SK-N-SH treated with all-trans-retinoic acid at 6 μM for 48 hours (cell line): ENCODE measurements at places on chromosomes 6 and 20.

DNA sequence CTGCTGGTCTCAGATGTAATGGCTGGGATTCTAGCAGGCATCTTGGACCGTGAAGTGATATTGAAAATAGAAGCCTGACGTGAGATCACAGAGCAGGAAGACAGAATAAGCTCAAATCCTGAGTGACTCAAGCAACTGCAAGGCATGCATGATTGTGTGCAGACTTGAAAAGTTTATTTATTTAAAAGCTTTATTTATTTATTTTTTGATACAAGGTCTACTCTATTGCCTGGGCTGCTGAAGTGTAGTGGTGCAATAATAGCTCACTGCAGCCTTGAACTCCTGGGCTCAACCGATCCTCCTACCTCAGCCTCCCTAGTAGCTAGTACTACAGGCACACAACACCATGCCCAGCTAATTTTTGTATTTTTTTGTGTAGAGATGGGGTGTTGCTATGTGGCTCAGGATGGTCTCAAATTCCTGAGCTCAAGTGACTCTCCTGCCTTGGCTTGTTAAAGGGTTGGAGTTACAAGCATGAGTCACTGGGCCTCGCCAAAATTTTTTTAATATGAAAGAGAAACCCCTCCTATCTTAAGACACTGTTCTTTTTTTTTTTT is 40.1 kb upstream of the RNF144B start:
- ATAC-seq, result peak; percentile 34; the same call in 2 of the 3 replicates

DNA sequence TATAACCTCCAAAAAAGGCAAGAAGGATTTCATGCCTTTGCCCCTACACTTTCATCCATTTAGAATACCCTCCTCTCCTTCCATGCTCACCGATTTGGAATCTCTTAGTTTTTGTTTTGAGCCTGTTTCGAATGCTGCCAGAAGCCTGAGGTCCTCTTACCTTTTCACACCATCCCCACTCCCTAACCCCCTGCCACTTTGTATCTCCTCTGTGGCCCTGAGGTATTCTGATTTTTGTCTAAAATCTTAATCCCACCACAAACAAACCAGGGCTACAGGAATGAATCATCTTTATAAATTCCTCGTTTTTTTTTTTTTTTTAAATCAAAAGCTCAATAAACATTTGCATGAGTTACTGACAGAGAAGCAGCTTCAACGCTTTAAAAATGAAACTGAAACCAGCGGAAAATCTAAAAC is 1.6 kb upstream of the RPS12 start:
- no peak; the same call in 2 of the 3 replicates for ATAC-seq

DNA sequence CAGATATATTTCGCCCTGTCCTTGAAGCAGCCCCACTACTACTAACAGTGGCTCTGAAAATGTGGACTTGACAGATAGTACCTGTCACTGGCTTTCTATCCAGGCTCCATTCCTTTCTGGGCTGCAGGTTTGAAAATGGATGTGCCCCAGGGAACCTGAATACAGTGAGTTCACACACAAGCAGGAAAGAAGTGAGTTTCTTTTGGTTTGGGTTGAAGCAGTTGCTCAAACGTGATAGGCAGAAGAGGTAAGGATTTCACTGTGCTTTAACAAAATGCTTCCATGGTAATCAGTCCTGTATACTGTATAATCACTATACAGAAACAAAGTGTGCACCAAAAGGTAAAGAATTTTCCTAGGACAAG is 382.9 kb downstream of the PRKN start:
- ATAC-seq, result no peak

DNA sequence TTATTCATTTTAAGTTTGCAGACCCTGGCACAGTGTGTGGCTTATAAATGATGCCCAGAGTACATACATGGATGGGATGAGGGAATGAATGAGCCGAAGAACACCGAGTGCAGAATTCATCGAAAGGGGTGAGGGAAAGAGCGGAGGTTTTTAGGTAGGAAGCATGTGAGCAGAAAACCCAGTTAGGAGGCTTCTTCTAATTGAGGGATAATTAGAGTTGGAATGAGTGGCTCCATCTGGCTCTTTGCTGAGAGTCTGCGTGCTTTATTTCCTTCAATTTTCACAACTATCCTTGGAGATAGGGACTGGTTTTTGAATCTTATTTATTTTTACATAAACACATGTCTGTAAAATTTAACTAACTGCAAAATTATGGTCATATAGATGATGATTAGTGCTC is 150.7 kb downstream of the DOK5 start:
- ATAC-seq, result no peak

DNA sequence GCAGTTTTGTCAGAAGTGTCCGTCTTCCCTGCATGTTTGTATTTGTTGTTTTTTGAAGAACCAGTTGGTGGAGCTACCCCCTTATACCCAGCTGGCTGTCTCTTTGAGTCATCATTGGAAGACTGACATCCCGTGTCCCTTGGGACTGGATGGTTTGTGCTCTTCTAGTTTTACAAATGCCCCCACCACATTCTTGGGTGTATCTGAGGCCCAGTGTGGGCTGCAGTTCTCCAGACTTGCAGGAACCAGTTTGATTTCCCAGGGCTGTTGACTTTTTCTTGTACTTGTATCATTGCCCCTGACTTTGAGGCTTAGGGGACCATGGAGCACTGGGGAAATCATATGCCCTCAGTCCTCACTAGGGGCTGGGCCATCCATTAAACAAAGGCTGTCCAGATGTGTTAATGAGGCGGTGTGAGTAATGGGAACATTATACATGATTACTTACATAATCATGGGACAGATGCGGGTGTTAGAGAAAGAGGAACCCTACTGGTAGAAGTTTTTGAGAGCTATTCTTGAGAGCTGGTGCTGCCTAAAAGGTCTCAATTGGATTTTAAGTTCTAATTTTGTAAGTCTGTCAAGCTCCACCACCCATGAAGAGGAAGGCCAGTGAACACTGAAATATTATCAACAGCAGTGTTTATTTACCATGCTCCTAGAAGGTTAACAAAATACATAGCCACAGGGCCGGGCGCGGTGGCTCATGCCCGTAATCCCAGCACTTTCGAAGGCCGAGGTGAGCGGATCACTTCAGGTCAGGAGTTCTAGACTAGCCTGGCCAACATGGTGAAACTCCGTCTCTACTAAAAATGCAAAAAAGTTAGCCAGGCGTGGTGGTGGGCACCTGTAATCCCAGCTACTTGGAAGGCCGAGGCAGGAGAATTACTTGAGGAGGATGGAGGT is 8.5 kb downstream of the JARID2 start:
- ATAC-seq, result no peak
